ENCODE measurements at places on chromosomes 5 and 9.
A peak's percentile ranks its signal among the peaks of the same experiment; 100 is the strongest.

DNA sequence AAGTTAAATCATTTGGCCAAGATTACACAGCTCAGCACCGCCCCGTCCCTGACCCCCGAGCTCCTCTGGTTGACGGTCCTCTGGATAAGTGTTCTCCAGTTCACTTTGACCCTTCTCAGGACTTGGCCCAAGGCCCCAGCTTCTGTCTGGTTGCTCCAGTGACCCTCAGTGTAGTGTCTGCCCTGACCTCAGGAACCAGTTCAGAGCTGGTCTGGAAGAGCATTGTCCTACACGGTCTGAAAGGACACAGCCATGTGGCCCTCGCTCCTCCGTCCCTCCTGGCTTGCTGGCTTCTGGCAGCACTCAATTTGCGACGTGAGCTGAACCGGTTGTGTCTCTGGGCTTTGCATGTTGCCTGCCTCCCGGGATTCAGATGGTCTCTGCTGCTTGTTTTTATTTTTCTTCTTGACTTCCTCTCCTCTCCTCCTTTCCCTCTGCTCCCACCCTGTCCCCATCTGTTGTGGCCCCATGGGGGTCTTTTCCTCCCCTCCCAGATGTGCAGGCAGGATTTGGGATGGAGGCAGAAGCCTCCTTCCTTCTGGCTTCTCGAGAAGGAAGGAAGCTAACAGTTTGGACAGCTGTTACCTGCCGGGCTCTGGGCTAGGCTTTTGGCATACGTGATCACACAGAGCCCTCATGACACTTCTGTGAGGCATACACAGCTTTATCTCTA lies 72.0 kb downstream of the PPARGC1B start:
- DNase-seq: no peak

GRCh38 chr5:146001544-146002190 lies 65.3 kb downstream of the SH3RF2 start:
- DNase-seq: no peak

- DNase-seq: no peak
These were observed 18.6 kb downstream of the PRDM6 start for GRCh38 chr5:123107343-123108244.

DNA sequence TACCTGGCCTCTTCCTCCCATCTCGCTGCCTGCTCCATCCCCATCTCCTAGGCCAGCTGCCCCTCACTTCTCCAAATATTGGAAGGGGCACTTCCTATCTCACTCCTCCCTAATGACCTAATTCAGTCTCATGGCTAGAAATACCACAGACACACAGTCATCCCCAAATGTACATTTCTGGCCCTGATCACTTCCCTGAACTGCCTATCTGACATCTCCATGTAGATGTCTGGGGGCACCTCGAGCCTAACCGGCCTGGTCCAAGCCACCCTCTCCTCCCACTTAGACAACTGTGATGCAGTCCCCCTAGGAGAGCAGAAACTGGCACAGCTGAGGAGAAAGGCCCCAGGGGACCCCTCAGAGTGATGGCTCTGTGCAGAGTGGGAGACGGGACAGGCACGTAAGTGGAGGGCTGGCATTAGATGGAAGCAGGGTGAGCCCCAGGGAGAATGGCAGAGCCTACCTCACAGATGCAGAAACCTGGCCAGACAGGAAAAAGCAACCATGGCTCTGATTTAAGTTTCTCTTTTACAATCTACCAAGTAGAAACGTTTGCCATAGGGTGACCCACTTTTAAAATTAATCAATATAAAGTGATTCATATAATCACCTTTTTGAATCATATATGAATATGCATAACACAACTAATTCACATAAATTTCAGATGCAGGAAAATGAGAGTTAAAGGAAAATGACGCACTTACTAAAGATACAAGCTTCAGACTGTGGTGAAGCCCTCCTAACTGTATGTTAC lies 22.1 kb downstream of the CAMSAP1 start:
- no peak for DNase-seq

- no peak for DNase-seq
These were observed 92.1 kb downstream of the PDZD2 start for GRCh38 chr5:31731016-31731415.

DNA sequence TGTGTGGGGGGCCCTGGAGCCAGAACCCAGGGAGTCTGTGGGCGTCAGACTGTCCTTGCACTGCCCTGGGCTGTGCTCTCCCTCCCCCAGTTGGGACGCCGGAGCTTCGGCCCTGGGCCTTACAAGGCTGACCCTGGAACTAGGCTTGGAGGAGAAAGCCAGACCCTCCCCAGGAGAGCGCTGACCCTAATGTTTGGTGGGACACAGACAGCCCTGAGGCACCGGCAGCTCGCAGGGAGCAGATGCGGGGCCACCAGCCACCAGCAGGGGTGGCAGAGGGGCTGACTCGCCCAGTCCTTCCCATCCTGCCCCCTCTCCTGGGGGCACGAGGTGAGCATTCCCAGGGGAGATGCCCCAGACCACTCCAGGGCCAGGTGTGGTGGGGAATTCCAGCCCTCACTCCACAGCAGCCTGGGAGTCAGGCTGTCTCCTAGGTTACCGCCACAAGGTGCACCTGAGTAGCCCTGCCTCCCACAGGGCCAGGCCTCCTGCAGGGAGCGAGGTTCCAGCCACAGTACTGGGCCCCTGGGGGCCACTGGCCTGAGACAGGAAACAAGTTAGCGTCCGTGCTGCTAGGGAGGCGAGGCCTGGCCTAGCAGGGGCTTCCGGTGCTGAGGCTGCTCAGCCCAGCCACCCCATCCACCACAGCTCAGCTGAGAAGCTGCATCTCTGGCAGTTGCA lies 134.6 kb downstream of the OLFM1 start:
- no peak for DNase-seq

GRCh38 chr9:36051317-36051716 lies 14.6 kb downstream of the RECK start:
- no peak for DNase-seq

DNA sequence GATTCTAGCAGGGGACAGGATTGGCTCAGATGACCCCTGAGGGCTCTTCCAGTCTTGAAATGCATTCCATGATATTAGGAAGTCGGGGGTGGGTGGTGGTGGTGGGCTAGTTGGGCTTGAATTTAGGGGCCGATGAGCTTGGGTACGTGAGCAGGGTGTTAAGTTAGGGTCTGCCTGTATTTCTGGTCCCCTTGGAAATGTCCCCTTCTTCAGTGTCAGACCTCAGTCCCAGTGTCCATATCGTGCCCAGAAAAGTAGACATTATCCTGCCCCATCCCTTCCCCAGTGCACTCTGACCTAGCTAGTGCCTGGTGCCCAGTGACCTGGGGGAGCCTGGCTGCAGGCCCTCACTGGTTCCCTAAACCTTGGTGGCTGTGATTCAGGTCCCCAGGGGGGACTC lies 2.9 kb upstream of the MYOZ3 start:
- DNase-seq: no peak

DNA sequence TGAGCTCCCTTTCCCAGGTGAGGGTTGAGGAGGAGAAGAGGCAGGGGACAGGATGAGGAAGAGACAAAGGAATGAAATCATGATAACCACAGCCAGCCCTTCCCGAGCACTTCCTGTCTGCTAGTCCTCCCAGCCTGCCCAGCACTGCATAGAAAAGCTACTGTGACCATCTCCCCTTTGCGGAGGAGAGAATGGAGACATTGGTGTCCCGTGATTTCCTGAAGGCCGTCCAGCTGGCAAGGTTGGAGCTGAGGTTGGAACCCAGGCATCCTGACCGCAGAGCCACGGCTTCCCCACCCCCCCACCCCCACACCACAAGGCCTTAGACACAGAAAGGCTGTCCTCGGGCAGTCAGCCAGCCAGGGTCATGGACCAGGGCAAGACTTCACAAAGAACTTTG lies 131.1 kb upstream of the ICE1 start:
- no peak for DNase-seq

- DNase-seq: peak; percentile 22
These were observed at the start of gene CFAP90 for GRCh38 chr5:7850395-7851239. Gene CFAP90 (minus strand): TSS chr5:7851133. CDS start chr5:7851021, 112 bp downstream.

DNA sequence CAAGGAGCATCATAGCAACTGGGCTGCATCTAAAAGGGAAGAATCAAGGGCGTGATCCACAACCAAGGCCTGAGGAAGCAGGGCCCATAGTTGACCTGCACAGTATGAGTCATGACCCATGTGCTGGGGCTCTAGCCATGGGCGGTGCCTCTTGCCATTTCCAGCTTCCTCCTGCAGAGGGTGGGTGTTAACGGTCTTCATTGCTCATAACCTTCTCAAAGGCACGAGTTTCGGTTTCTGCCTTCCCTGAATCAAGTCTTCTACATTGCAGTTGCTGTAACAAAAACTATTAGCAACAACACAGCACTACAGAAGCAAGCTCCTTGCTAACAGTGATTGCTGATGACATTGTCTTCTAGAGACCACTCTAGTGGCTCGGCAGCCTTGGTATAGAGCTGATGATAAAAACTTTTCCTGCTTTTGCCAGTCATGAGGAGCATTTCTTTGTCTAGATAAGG lies 66.9 kb downstream of the CTSL start:
- peak; percentile 26 for DNase-seq

DNA sequence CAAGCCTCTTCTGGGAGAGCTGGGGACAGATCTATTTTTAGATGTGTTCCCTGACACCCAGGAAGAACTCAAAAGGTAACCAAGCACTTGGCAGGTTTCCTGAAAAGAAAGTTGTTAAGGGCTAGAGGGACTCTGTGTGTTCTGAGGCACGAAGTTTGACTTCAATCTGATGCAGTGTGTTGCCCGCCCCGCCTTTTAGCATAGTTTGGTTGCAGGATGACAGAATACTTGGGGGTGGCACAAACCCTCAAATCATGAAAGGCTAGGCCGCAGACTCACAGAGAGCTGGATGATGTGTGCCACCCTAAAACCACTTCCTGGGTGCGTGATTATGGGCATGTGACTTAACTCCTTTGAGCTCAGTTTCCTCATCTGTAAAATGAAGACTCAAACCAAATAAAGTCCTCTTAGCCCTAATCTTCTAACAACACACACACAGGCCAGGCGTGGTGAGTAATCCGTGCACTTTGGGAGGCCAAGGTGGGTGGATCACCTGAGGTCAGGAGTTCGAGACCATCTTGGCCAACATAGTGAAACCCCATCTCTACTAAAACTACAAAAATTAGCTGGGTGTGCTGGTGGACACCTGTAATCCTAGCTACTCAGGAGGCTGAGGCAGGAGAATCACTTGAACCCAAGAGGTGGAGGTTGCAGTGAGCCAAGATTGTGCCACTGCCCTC lies 12.8 kb upstream of the NDFIP1 start:
- DNase-seq: peak; percentile 71

DNA sequence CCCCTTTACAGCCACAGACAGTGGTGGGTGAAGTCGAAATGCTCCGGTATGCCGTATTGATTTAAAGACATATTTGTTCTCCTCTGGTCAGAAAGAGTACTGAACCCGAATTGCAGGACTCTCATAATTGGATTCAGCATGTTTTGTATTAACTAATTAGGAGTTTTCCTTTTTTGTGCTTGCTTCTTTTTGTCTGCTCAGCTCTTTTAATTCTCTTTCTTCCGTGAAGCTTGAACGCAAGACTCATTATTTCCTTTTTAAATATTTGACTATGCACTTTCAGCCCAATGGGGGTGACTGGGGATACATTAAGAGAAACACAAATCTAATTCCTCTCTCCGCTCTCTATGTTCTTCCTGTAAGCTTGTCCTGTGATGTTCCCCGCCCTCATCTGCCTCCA lies 246.6 kb upstream of the IRX2 start:
- no peak for DNase-seq

DNA sequence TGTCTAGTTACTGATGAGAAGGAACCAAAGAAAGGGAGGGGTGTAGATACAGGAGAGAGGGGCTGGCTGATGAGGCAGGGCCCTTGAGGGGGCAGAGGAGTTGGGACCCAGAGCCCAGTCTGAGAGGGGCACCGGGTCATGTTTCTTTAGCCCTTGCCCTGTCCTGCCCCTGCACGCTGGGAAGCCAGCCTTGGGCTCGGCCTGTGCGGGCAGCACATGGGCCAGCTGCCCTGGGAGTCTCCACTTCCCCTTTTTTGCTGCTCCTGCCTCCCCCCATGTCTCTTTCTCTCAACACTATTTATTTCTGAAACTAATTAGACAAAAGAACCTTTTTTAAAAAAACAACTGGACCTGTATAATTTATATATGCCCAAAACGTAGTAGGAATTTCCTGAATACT lies 20.5 kb downstream of the MVB12B start:
- no peak for DNase-seq

DNA sequence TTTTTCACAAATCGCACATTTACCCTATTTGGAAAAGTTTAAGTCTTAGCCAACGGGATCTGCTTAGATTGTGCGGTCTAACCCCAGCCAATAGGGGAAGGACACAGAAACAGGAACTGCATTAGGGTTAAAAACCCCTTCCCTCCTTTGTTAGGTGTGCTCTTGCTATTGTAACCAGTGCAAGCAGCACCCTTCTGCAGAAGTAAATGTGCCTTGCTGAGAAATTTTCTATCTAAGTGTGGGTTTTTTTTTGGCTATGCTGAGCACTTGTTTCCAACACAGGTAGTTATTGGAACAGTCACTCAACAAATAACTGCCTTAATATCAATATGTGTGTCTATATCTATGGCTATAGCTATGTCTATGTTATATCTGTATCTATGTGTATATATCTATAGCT lies 190.0 kb downstream of the TRIM32 start:
- DNase-seq: no peak

GRCh38 chr5:2164586-2164985 lies 281.9 kb upstream of the IRX4 start:
- no peak for DNase-seq

GRCh38 chr9:27398982-27399653 lies 102.2 kb upstream of the EQTN start:
- no peak for DNase-seq

DNA sequence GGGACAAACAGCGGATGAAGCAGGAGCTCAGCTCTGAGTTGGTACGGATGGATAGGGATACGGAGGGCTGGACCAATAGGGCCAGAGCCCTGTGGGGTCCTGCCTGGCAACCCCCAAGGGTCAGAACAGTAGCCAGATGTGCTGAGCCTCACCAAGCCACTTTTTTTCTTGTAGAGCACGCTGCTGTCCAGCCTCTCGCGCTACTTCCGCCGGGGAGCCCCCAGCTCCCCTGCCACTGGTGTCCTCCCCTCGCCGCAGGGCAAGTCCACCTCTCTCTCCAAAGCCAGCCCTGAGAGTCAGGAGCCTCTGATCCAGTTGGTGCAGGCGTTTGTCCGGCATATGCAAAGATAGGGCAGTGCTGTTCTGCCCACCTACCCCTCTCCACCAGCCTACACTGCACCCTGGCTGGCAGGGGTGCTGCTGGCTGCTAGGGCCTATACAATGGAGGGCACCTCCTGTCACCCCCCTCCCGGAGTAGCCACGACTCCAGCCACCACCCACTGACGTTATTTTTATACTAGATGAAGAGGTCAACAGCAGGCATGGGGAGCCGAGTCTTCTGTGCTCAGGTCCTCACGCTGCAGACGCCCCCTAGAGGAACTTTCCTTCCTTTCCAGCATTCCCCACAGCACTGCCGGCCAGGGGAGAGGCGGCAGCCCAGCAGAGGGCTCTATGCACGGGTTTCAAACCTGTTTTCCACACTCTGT lies 21.6 kb downstream of the SH3GLB2 start:
- DNase-seq: peak; percentile 46

GRCh38 chr5:60674251-60675069 lies 25.5 kb downstream of the DEPDC1B start:
- DNase-seq: no peak

DNA sequence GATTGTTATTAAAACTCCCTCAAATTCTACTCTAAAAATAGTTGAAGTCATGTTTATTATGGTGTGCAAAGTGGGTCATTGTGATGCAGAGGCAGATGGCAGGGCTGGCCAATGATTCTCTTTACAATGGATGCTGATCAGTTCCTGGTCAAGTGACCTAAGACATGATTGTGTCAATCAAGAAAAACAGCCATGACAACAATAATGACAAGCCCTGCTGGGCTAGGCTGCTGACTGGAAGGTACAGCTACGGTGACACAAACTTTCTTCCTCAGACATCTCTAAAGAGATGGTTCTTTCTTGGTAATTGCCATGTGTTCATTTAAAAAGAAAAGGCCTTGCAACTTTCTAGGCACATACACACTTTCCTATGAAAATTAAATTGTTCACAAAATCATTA lies 3.6 kb downstream of the SLC24A2 start:
- no peak for DNase-seq
